Subcutaneous preadipocyte (primary cell): ENCODE measurements at places on chromosomes 6 and 20. TPM values are rescaled to one million over a fixed set of nuclear protein-coding genes. Genes with fewer than 3 reads are reported as not detected.

CRISP2 gene
- total RNA-seq, result not detected in 2 replicates

DOK5 gene
- total RNA-seq, result 5.3 and 9.2 TPM in 2 replicates

GRM1 gene
- under 0.01 TPM in 2 replicates for total RNA-seq

RBPJL gene
- not detected in 2 replicates for total RNA-seq

SYCP2 gene
- total RNA-seq, result 0.37 and 0.39 TPM in 2 replicates

IL17F gene
- not detected in 2 replicates for total RNA-seq

FOXF2 gene
- 5.1 and 5.5 TPM in 2 replicates for total RNA-seq

TRAPPC3L gene
- not detected in 2 replicates for total RNA-seq

SAMD10 gene
- total RNA-seq, result 0.37 and 1.8 TPM in 2 replicates

THBS2 gene
- 197 and 279 TPM in 2 replicates for total RNA-seq

GJA10 gene
- total RNA-seq, result not detected in 2 replicates

SLC26A8 gene
- under 0.01 TPM in 1 of 2 replicates, not detected in the other for total RNA-seq

NHSL1 gene
- 19.1 and 19.9 TPM in 2 replicates for total RNA-seq

GCNT2 gene
- not detected in 2 replicates for total RNA-seq

GSTA2 gene
- total RNA-seq, result not detected in 2 replicates

RSPO3 gene
- total RNA-seq, result not detected in 2 replicates

CFAP61 gene
- total RNA-seq, result 0.39 TPM in 1 of 2 replicates, not detected in the other

TRERF1 gene
- 6.6 and 10.0 TPM in 2 replicates for total RNA-seq

NHLRC1 gene
- 1.8 and 2.0 TPM in 2 replicates for total RNA-seq

NINL gene
- total RNA-seq, result 4.8 and 5.7 TPM in 2 replicates

FARS2 gene
- total RNA-seq, result 32.6 and 33.4 TPM in 2 replicates
